Activated CD4-positive, alpha-beta T cell treated with anti-CD3 and anti-CD28 coated beads, Interleukin-2, amount 10 ng/mL, durations not matched to agents 24 days and 14 days (primary cell): ENCODE measurements at places on chromosomes 3 and 15. TPM values are rescaled to one million over a fixed set of nuclear protein-coding genes. Genes with fewer than 3 reads are reported as not detected.

The THBS1 gene
- total RNA-seq = 1.9 and 2.8 TPM in 2 replicates

DNA sequence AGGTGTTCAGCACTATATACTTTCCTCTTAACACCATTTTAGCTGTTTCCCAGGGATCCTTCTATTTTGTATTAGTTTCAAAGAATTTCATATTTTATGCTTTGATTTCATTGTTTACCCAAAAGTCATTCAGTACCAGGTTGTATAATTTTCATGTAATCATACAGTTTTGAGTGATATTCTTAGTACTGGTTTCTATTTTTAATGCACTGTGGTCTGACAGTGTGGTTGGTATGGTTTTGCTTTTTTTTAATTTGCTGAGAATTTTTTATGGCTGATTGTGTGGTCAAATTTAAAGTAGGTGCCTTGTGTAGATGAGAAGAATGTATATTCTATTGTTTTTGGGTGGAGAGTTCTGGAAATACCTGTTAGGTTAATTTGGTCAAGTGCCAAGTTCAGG, 323.4 kb upstream of the EPHA6 start:
- no peak for DNase-seq

The BNC1 gene
- not detected in 2 replicates for total RNA-seq

DNA sequence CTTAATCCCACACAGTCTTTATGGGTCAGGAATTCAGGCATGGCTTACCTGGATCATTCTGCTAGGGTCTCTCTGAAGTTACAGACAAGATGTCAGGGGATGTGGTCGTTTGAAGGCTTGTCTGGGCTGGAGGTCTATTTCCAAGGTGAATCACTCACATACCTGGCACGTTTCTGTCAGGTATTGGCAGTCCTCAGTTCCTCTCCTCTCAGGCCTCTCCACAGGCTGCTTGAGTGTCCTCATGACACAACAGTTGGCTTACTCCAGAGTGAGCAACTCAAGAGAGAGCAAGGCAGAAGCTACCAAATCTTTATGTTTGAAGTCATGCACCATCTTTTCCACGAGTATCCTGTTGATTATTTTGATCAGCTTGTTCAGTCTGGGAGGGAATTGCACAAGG, 43.9 kb upstream of the PARP14 start:
- no peak for DNase-seq

The CHRM5 gene
- total RNA-seq = not detected in 2 replicates

DNA sequence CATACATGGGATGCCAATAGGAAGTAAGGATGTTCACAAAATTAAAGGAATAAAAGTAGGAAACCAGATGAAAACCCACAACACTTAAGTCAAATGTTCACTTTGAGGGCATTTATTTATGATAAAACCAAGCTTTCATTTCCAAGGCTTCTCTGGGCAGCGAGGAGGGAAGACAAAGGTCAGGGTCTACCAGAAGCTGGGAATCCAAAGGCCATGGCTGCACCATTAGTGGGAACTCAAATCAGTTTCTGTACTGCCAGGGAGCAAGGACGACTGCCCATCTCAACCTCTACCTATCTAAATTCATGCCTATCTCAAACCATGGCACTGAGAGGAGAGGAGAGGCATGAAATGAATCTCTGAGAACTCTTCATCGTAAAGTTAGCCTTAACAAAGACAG, 22.6 kb downstream of the PBRM1 start:
- DNase-seq = no peak

GRCh38 chr15:41810651-41811431, 17.1 kb upstream of the JMJD7 start:
- no peak for DNase-seq

DNA sequence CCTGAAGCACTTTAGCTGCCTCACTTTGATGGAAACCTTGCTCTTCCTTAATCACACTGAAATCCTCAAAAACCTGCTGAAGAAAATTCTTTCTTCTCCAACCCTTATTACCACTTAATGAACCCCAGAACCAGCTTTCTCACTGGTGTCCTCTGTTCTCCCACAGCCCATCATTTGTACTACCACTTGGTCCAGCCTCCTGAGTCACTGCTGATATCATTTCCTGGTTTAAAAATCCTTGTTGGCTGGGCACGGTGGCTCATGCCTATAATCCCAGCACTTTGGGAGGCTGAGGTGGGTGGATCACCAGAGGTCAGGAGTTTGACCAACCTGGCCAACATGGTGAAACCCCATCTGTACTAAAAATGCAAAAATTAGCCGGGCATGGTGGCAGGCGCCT, 418.6 kb upstream of the KCNMB2 start:
- DNase-seq = no peak

The QRICH1 gene
- total RNA-seq = 138 and 152 TPM in 2 replicates

The ZBTB20 gene
- 1.6 and 2.3 TPM in 2 replicates for total RNA-seq

The DNAH12 gene
- not detected in 2 replicates for total RNA-seq

- DNase-seq = no peak
These were observed 47.2 kb downstream of the CCDC12 start for GRCh38 chr3:46929324-46929723.
